AML-193 (cell line): ENCODE measurements at places on chromosomes 3 and 15.

GRCh38 chr3:38542401-38543298 is 46.5 kb downstream of the EXOG start:
- DNase-seq: no peak

DNA sequence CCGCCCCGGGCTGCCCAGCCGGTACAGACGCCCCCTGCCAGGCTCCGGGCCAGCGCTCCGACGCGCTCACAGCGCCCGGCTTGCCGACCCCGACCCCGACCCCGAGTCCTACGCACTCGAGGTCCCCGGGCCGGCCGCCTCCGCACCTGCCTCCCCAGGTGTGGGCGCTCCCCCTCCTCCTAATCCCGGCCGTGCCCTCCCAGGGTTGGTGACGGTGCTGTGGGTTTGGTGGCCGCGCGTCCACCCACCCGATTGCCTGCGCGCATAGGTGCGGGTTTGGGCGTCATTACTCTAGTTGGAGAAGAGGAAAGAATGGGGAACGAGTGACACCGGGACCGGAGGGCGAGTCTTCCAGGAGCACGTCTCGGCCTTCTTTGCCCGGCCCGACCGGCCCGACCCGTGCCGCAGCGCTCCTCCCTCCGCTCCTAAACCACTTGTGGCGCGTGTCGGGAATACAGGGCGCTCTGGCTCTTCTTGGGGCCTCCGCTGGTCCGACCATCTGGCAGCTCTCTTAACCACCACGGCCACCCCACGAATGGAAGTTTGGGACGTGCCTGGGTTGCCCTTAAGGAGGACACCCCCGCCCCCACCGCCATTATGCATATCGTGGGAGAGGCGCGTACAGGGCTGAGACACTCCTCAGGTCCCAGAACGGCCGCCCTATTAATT is 810 bp upstream of the THRB start:
- no peak for DNase-seq

DNA sequence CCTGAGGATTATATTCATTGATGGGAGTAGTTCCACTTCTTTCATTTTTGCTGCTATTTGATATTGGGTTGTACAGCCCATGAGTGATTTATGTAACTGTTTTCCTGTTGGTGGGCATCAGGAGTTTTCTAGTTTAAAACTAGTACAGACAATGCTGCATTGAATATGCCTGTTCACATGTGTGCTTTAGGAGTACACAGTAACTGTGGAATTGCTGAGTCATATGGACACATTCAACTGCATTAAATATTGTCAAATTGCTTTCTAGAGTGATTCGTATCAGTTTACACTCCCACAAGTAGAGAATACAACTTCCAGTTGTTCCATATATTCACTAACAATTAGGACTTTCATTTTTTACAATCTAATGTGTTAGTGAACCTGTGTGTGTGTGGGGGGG is 59.8 kb upstream of the THSD4 start:
- no peak for DNase-seq

DNA sequence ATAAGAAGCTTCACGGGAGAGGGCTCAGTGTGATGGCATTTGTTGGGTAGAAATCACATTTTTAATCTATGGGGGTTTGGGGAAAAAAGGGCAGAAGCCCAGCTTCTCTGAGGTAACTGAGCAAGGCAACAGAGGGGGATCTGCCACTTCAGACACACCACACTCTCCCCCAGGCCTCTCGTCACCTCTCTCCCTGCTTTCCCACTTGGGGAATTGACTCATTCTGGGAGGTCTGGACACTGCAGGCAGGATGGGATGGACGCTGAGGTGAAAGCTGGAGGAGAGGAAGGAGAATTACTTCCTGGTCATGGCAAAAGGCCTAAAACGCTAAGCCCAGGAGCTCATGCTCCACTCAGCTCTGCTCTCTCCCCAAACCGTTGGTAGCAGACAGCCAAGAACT is 33.2 kb downstream of the MYO5C start:
- DNase-seq: no peak

GRCh38 chr3:72354486-72354885 is 493.8 kb downstream of the SHQ1 start:
- no peak for DNase-seq

GRCh38 chr15:92833106-92833433 is 67.1 kb upstream of the CHD2 start:
- no peak for DNase-seq
